Lung (tissue), 17 donors: ENCODE measurements at places on chromosomes 3 and 15. TPM values are rescaled to one million over a fixed set of nuclear protein-coding genes. Genes with fewer than 3 reads are reported as not detected.

DNA sequence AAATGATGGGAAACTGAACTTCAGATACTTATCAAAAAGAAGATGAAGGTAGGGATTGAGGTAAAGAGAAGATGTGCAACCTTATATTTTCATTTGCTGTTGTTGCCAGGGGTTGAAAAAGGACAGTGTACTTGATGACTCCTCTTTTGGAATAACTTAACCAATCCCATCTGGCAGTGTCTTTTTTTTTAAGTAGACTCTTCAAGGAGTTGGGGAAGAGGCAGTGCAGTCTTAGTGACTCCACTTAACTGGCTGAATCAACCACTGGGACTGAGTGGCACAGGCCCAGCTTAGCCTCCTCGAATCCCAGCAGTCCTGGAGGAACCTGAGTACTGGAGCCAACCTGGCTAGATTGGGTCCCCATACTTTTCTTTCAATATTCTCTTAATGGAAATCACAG is 27.3 kb upstream of the FILIP1L start:
- no peaks in the 10 kb centered on the region for H3K4me1 ChIP-seq
- H3K27me3 ChIP-seq = no peaks in the 10 kb centered on the region
- DNase-seq = no peak
- H3K36me3 ChIP-seq = no peaks in the 10 kb centered on the region

GRCh38 chr3:51280176-51280575 is 104.9 kb upstream of the MANF start:
- no peaks in the 10 kb centered on the region for H3K27me3 ChIP-seq
- H3K4me3 ChIP-seq = no peak overlapping the region
- H3K36me3 ChIP-seq = no peaks in the 10 kb centered on the region
- DNase-seq = peak; percentile 73
- H3K27ac ChIP-seq = no peak overlapping the region

DNA sequence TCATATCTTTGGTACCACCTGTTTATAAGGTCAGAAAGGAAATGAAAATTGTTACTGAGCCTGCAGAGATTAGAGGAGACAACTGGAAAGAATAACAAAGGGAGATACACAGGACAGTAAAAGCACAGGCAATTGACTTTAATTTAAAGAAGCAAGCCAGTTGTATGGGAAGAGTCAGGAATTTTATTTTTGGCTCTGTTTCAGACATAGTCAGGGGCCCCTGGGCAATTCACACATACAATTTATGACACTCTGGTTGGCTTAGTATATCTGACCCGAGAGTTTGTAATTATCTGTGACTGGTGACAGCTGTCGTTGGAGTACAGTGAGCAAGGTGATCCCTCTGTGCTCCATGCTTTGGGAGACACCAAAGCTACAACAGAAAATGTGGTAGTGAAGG is 591.9 kb upstream of the NECTIN3 start:
- H3K4me3 ChIP-seq = no peak overlapping the region
- no peaks in the 10 kb centered on the region for H3K4me1 ChIP-seq
- DNase-seq = no peak

DNA sequence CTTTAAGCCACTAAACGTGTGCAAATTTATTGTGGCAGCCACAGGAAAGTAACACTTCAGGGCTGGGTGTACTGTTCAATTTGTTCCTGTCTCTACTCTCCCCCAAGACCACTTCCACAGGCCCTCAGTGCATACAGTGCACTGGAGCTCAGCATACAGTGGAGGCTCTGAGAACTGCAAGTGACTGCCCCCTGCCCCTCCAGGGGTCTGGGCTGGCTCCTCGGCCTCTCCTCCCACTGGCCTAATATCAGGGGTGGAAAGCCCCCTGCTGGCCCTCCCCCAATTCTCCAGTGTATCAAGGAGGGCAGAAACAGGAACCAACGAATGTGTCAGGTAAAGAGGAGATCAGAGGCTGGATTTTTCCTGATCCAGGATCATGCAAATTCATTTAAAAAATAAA is 19.9 kb upstream of the HEG1 start:
- DNase-seq = no peak
- H3K4me1 ChIP-seq = peaks cover 5% of the 10 kb centered on the region
- no peaks in the 10 kb centered on the region for H3K36me3 ChIP-seq
- no peak overlapping the region for H3K27ac ChIP-seq

The GABRR3 gene
- total RNA-seq = not detected

- H3K4me3 ChIP-seq = no peak overlapping the region
- H3K4me1 ChIP-seq = no peaks in the 10 kb centered on the region
- no peak overlapping the region for H3K27ac ChIP-seq
These were observed 36.5 kb upstream of the KLHL6 start for GRCh38 chr3:183591881-183592521.

DNA sequence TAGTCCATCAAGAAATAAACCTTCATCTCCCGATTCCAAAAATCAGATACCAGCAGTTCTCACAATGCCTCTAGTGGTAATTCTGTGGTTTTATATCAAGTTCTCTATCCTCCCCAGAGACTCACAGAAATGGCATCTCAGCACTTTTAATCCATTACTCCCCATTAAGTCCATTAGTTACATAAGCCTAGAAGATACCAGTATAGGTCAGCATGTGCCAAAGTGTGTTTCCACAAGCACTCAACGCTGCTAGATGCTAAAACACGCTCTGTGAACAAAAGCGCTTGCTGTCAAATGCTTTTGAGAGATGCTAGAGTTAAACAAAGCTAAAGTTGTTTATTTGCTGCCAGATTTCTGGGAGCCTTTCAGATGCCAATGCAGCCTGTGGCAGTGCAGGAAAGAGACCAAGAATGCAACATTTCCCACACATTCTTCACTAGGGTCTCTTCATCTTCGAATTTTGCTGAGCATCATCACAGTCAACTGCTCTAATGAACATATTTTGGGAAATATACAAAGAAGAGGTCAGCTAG is 918.8 kb upstream of the CFAP20DC start:
- no peaks in the 10 kb centered on the region for H3K36me3 ChIP-seq
- no peak overlapping the region for H3K27ac ChIP-seq
- H3K4me3 ChIP-seq = no peak overlapping the region
- peak; percentile 14 for DNase-seq
- no peaks in the 10 kb centered on the region for H3K4me1 ChIP-seq
- H3K27me3 ChIP-seq = no peaks in the 10 kb centered on the region

DNA sequence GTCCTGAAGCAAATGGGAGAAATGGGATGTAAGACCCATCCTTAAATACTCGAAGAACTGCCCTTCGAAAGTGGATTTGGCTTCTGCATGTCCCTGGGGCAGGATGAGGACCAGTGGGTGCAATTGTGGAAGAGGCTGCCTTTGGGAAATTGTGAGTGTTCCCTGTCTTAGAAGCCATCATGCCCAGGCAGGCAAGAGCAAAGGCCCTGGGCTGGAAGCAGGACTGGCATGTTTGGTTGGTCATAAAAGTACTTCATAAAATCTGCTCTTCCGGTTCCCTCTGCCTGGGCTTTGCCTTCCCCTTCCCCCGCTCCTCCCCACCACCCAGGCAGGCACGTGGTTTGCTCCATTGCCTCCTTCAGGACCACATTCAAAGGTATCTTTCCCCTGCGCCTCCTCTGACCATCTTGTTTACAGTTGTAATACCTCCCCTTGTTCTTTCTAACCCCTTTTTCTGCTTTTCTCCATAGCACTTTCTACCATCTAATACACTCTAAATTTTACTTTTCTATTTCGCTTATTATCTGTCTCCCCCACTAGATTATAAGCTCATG is 8.3 kb downstream of the MINAR1 start:
- no peak overlapping the region for H3K4me3 ChIP-seq
- H3K36me3 ChIP-seq = no peaks in the 10 kb centered on the region
- DNase-seq = no peak
- H3K27ac ChIP-seq = no peak overlapping the region

The IMPG2 gene
- 0.15 TPM for total RNA-seq

- DNase-seq = no peak
- H3K36me3 ChIP-seq = no peaks in the 10 kb centered on the region
- H3K27me3 ChIP-seq = peaks cover 2% of the 10 kb centered on the region
- no peak overlapping the region for H3K4me3 ChIP-seq
- H3K4me1 ChIP-seq = peaks cover 19% of the 10 kb centered on the region
- H3K27ac ChIP-seq = no peak overlapping the region
These were observed 30.9 kb downstream of the PTH1R start for GRCh38 chr3:46908294-46908985.

The RHOV gene
- total RNA-seq = 8.5 TPM

The HESX1 gene
- total RNA-seq = 1.9 TPM

GRCh38 chr3:134974624-134975023 is 179.6 kb downstream of the EPHB1 start:
- H3K4me3 ChIP-seq = no peak overlapping the region
- no peak for DNase-seq
- no peak overlapping the region for H3K27ac ChIP-seq

The EHHADH gene
- 9.0 TPM for total RNA-seq

GRCh38 chr15:31442699-31443111 is 116.1 kb downstream of the KLF13 start:
- H3K4me3 ChIP-seq = no peak overlapping the region
- no peaks in the 10 kb centered on the region for H3K36me3 ChIP-seq
- no peak overlapping the region for H3K27ac ChIP-seq

DNA sequence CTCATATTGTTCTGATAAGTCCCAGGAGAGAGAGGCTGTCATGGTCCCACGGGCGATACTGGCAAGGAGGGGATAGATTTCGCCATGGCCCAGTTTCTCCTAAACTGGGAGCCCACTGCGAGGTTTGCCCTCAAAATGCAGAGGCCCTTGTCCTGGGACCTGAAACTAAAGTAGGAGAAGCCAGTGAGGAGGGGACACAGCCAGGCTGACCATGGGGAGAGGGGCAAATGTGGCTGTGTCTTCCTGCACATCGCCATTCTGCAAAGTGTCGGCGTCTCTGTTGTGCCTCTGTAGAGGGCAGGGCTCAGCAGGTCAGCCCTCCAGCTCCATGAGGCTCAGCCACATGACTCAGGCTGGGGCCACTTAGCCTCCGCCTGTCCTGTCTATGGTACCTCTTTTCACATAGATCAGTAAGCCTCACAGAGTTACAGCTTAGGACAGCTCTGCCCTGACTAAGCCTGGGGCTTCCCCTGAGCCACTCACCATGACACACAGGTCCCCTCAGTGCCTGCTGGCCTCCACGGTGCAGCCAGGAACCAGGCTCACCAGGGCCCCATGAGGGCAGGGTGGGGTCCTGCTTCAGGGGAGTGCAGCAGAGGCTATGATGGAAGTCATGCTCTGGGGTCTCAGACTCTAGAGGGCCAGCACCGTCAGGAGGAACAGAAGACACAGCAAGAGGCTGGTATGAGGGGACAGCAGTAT is 28.6 kb upstream of the PLXNA1 start:
- no peak overlapping the region for H3K27ac ChIP-seq
- no peaks in the 10 kb centered on the region for H3K4me1 ChIP-seq
- no peaks in the 10 kb centered on the region for H3K36me3 ChIP-seq
- H3K27me3 ChIP-seq = no peaks in the 10 kb centered on the region
- DNase-seq = no peak
- no peak overlapping the region for H3K4me3 ChIP-seq

The SNX22 gene
- 20.3 TPM for total RNA-seq

GRCh38 chr15:39078026-39078425 is 502.9 kb upstream of the THBS1 start:
- H3K4me1 ChIP-seq = no peaks in the 10 kb centered on the region
- DNase-seq = no peak
- H3K36me3 ChIP-seq = no peaks in the 10 kb centered on the region
- no peaks in the 10 kb centered on the region for H3K27me3 ChIP-seq

DNA sequence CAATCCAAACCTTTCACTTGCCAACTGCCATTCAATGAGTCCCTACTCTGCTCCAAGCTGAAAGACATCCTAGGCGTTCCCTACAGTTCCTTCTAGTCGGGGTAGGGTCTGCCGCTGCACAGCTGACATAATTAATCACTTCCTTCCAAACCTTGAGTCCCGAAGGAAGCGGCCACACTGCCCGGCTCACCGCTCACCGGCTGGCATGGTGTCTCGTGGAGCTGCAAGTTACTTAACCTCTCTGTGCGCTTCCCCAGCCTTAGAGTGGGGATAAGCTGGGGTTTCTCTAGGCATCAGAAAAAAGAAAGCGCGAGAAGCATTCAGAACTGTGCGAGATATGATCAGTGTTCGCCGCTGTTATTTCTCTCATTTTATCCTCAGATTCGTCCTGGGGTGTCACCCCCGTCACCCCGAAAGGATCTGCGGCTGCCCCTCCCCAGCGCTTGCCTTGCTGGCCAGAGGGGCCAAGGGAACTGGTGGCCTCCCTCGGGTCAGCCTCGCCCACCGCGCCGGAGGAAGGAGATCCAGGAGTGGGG is 748 bp downstream of the MRPS25 start:
- no peaks in the 10 kb centered on the region for H3K27me3 ChIP-seq
- H3K4me1 ChIP-seq = peaks cover 7% of the 10 kb centered on the region
- no peak for DNase-seq
- H3K27ac ChIP-seq = peak overlapping the region; percentile 98
- peak overlapping the region; percentile 96 for H3K4me3 ChIP-seq

GRCh38 chr3:188706599-188706998 is 465.2 kb upstream of the TPRG1 start:
- no peaks in the 10 kb centered on the region for H3K36me3 ChIP-seq
- no peaks in the 10 kb centered on the region for H3K4me1 ChIP-seq
- DNase-seq = no peak
- no peak overlapping the region for H3K4me3 ChIP-seq
- H3K27me3 ChIP-seq = no peaks in the 10 kb centered on the region
- H3K27ac ChIP-seq = no peak overlapping the region

DNA sequence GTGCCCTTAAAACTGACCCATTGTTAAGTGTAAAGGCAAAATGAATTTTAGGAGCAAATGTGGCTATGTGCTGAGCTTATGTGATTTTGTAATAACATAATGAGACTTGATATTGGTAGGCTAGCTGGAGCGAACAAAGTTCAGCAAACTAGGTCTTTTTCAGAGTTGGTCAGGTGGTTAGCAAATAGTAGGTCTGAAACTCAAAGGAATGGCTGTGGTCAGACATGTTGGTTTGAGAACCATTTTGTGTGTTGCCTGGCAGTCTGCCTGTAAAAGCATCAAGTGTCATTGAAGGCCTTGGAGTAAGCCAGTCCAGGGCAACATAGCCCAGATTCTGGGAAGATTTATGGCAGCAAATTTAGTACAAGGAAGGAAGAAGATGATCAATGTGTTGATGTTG is 16.4 kb downstream of the FBXO22 start:
- no peak overlapping the region for H3K27ac ChIP-seq
- peaks cover 4% of the 10 kb centered on the region for H3K4me1 ChIP-seq
- no peak overlapping the region for H3K4me3 ChIP-seq

The C3orf85 gene
- total RNA-seq = not detected
